ENCODE measurements at places on chromosomes 6 and 20.
A peak's percentile ranks its signal among the peaks of the same experiment; 100 is the strongest.

- no peak for DNase-seq
These were observed 6.0 kb downstream of the PNLDC1 start for GRCh38 chr6:159806021-159806458.

GRCh38 chr6:69106511-69106910, 471.4 kb downstream of the ADGRB3 start:
- DNase-seq, result peak; percentile 68

DNA sequence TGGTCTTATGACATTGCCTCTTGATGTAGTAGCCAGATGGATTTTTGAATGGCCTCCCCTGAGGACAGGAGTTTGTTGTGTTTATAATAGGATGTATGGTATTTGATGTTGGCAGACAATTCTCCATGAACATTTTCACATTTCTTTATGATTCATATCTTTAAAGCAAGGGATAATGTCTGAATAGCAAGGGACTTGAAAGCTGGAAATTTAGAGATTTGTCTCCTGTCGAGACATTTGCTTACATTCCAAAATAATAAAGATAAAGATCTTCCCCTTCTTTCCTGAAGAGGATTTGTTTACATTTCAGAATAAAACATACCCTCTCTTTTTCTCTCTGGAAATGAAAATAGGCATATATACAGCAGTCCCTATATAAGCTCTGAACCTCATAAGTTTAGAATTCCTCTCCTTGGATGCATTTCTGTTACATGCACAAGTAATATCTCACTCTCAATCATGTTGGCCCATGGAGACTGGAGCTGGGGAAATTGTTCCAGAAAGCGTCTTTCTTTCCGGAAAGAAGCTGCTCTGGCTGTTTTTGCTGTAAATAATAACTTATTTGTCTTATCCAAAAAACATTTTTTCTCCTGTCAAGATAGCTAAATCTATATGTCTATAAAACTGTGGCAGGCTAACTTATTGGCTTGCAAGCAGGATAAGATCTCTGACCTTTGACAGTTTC, 42.5 kb upstream of the ASCC3 start:
- DNase-seq, result no peak

GRCh38 chr20:327186-328026, 2.1 kb downstream of the SOX12 start:
- DNase-seq, result peak; percentile 97

- DNase-seq, result no peak
These were observed 90.8 kb upstream of the OGFRL1 start for GRCh38 chr6:71197780-71198179.

GRCh38 chr6:53159558-53159957, 10.9 kb upstream of the GCM1 start:
- DNase-seq, result no peak

DNA sequence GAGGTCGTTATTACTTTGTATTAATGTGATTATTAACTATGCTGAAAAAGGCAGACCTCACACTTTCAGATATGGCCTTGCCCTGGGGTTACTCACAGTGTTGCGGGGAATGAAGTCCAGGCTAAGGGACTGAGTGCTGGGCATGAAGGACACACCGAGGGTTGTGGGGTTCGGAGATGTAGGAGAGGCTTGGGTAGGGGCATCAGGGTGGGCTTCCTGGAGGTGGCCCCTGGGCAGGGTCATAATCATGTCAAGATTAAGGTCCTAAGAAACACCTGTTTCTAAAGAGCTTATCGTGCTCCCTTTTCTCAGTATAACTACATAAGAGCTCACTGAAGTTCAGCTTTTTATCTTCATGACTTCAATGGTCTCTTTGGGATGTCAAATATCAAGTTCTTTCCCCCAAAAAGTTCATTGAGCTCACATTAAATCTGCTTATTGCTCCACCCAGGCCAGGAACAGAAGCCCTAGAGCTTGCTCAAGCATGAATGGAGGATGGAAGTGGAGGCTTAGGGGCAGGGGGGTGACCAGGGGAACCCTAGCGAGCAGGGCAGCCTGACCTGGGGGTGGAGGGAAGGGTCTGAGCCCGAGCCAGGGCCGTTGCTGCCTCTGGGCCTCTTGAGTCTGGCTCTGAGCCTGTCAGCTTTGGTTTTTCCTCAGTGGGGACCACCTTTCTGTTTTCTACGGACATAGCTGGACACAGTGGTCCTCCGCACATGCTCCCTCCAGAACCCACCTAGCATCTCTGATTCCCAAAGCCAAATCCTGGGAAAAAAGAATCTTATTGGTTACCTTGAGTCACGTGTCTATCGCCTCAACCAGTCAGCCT, 37.3 kb upstream of the TGM2 start:
- no peak for DNase-seq

GRCh38 chr6:143974089-143974488, 34.0 kb downstream of the PLAGL1 start:
- no peak for DNase-seq

DNA sequence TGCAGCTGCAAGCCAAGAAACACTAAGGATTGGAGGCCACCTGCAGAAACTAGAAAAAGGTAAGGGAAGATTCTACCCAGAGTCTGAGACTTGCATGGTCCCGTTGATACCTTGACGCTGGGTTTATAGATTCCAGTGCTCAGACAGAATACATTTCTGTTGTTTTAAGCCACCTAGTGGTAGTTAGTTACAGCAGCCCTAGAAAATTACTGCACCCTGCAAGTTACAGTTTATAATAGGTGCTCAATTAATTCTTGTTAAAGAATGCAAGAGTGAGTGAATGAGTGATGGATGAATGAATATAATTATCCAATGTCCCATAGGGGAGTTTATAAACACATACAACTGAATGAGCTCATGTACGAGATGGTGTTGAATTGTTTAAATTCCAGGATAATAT, 453.1 kb upstream of the SLC35B3 start:
- no peak for DNase-seq

- peak; percentile 43 for DNase-seq
These were observed 625.9 kb upstream of the EPHA7 start for GRCh38 chr6:94045099-94045829.

Data from HAP-1 (cell line).